ENCODE measurements at places on chromosomes 3 and 15. TPM values are rescaled to one million over a fixed set of nuclear protein-coding genes. Genes with fewer than 3 reads are reported as not detected.

Gene NCKIPSD
- total RNA-seq: 46.9 TPM

DNA sequence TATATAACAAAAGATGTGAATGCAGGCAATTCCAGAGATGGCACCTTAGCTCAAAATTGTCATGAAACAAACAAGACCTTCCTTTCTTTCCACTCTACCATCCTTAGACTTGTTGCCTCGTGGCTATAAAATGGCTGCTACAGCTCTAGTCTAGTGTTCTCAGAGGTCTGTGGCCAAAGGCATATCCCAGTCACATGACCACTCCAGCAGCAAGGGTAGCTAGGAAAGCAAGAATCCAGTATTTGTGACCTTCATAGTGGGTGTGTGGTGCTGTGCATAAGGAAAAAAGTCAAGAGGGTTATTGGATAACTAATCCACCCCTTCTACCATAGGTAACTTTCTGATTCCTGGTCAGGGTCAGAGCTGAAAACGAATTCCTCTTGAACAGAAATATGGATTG is 27.1 kb upstream of the LIPC start:
- DNase-seq: no peak

DNA sequence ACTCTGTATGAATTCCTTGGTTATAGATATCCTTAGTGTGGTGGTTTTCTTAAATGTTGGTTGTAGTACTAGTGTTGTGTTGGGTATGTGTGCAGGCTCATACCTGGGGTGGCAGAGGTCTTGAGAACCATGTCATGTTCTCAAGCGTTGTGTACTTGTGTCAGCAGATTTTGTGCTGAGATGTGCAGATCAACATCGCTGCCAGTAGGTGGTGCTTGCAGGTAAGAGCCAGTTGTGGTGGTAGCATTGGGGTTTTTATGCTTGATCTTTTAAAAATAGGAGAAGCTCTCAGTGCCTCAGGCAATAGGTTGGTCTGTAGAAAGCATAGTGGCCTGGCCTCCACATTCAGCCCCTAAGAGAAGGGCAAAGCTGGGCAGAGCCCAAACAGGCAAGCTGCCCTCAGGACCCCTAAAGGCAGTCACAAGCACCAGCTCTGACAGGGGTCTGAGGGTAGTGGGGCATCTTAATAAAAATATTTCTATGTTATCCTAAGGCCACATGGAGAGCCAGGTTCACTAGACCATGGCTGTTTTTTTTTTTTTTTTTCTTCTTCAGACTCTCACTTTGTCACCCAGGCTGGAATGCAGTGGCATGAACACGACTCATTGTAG is 164.0 kb downstream of the IL20RB start:
- DNase-seq: no peak

- DNase-seq: no peak
Observed at GRCh38 chr3:57281715-57282114, 10.8 kb downstream of the ASB14 start.

Gene CKMT1A
- not detected for total RNA-seq

GRCh38 chr3:87733671-87734367 is 325.0 kb downstream of the CGGBP1 start:
- no peak for DNase-seq

- DNase-seq: no peak
Observed at GRCh38 chr15:74406992-74407705, 26.6 kb downstream of the SEMA7A start.

Gene SERINC4
- total RNA-seq: 0.17 TPM

GRCh38 chr3:50388016-50388719 is 28.8 kb upstream of the TMEM115 start:
- no peak for DNase-seq

DNA sequence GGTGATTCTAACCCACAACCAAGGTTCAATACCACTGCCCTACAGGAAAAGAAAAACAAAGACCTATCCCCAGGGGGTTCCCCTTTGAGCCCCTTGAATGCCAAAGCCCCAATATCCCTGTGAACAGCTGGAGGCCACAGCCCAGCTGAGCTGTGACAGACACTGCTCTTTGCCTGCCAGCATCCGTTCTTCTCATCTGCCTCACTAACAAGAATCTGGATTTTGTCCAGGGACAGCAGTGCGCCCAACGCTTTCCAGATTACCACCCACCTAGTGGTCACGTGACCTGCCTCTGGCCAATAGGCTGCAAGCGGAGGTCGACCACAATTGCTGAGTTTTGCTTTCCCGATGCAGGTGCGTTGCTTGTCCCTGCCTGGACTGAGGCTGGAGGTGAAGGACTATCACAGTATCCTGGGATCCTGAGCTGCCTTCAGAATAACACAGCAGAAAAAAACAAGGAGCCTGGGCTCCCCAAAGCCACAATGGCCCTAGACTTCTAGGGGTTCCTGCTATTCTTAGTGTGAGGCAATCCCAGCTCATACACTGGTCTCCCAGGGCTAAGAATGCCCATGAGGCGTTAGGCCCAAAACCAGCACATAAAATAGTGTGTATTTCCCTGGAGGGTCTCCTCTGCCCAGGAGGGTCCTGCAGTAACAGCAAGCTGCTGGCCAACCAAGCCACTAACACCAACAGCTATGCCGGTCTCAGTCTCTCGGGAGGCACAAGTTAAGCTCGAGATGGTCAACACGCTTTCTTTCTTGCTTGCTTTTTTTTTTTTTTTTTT is 13.8 kb downstream of the BDH1 start:
- DNase-seq: no peak

- DNase-seq: no peak
Observed at GRCh38 chr15:60798821-60799220, 319.9 kb upstream of the ICE2 start.

Gene GOLGA8S
- total RNA-seq: 1.2 TPM

DNA sequence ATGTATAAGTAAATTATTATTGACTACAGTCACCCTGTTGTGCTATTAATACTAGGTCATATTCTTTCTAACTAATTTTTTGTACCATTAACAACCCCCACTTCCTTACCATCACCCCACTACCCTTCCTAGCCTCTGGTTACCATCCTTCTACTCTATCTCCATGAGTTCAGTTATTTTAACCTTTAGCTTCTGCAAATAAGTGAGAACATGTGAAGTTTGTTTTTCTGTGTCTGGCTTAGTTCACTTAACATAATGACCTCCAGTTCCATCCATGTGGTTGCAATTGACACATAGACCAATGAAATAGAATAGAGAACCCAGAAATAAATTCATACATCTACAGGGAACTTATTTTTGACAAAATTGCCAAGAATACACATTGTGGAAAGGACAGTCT is 55.4 kb upstream of the CHRNB4 start:
- no peak for DNase-seq

DNA sequence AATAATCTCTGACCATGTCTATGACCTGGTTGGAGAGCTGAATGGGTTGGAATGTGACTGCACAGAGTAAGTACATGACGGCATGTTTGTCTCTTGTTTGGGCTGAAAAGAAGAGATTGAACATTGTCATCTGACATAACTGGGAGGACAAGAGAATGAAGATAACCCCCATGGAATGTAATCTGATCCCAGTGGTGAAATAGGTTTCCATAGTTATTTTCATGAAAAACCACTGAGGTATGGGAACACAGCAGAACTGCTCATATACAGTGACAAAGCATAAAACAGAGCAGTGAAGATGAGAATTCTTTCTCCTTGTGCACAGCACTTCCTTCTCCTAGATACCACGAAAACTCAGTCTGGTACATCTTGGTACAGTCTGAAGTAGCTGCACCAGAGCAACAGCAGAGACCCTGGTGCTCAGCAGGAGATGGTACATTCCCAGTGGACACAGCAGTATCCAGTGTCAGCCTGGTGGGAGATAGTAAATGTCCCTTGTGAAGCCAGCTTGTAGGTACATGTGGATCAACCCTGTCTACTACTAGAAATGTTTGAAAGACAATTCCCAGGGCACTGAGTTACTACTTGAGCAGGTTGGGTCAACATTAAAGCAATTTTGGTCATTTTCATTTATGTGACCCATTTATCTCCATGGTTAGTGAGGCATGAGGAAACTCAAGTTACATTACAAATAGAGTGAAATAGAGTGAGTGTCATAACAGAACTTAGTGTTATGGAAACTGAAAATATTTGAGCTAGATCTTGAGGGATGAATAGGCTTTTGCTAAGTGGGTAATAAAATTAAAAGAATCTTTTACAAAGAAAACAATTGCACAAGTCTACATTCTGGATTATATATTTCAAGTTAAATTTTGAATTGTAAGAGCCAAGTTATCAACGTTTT is 178.3 kb downstream of the SUCNR1 start:
- no peak for DNase-seq

- no peak for DNase-seq
Observed at GRCh38 chr15:91476861-91477260, 376.6 kb upstream of the SLCO3A1 start.

GRCh38 chr3:87503900-87504498 is 227.6 kb upstream of the POU1F1 start:
- DNase-seq: no peak

DNA sequence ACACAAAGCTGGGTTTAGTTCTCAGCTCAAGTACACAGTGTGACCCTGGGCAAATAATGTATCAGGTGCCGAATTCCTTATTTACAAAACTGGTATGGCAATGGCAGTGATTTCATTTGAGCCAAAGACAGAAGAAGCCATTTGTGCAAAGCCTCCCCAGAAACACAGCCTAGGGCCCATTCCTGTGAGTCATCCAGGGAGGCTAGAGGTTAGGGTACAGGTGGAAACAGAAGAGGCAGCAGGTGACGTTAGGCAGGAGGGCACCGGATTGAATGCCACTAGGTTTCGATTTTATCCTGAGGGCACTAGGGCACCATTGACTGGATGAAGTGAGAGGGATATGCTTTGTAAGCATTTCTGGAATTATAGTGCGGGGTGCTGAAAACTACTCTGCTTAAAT is 766.9 kb upstream of the NR2F2 start:
- no peak for DNase-seq

Gene RCN2
- 29.6 TPM for total RNA-seq
